HFFc6 (cell line): ENCODE measurements at places on chromosomes 3 and 15.
A peak's percentile ranks its signal among the peaks of the same experiment; 100 is the strongest.

GRCh38 chr3:184666442-184666841 is 45.4 kb downstream of the MAGEF1 start:
- DNase-seq = no peak

- peak; percentile 19 for DNase-seq
Measured at GRCh38 chr3:64278625-64279024, 53.4 kb upstream of the PRICKLE2 start.

GRCh38 chr15:64026591-64026990 is 19.7 kb downstream of the DAPK2 start:
- no peak for DNase-seq

- DNase-seq = peak; percentile 46
Measured at GRCh38 chr3:114879059-114880031, 267.7 kb downstream of the ZBTB20 start.

- DNase-seq = no peak
Measured at GRCh38 chr3:148816981-148817525, 10.6 kb upstream of the CPB1 start.

DNA sequence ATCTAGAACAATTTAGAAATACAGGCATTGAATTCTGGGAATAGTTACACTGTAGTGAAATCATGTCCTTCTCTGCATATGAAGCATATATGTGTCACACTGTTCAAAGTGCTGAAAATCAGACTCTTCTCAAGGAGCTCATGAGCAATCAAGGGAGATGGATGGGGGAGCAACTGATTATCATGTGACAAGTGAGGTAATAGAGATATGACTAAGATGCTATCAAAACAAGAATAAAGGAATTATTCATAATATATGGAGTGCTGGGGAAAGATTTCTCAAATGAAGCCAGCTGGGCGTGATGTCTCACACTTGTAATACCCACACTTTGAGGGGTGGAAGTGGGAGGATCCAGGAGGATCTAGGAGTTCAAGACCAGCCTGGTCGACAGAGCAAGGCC is 74.9 kb upstream of the CHRNB4 start:
- peak; percentile 57 for DNase-seq

DNA sequence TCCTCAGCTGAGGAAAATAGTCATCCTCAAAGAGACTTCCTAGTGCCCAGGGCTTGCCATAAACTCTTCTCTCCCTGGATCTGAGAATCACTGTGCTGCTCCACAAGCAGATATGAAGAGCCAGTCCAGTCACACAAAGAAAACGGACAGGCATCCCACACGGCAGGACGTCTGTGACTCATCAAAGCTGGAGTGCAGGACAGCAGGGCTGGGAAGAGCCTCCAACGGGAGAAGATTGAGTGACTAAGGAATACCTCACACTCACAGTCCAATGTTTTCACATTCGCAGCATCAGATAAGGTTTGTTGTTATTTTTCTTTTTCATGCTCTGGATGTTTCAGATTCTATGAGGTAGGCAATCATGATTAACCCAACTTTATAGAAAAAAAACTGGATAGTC is 57.8 kb downstream of the NEK10 start:
- peak; percentile 99 for DNase-seq

GRCh38 chr15:64686130-64686735 is 89.2 kb downstream of the RBPMS2 start:
- peak; percentile 61 for DNase-seq

DNA sequence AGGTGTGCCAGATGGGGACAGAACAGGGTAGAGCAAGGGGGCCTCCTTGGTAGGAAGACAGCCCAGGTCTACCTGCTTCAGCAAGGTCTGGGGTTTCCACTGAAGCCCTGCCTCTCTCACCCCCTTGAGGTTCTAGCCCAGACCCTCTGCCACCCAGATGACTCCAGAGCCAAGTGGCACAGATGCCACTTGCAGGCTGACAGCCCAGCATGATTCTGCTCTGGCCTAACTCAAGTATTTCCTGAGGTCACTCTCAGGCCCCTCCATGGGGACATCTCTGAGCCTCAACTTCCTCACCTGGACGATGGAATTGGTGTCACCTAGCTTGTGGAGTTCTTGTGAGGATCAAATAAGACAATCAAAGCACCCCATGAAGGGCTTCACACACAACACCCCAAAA is 23.9 kb downstream of the PLXNB1 start:
- no peak for DNase-seq

- no peak for DNase-seq
Measured at GRCh38 chr3:171837698-171838097, 5.5 kb upstream of the TMEM212 start.

- no peak for DNase-seq
Measured at GRCh38 chr3:127168271-127168670, 24.7 kb upstream of the PRR23E start.

DNA sequence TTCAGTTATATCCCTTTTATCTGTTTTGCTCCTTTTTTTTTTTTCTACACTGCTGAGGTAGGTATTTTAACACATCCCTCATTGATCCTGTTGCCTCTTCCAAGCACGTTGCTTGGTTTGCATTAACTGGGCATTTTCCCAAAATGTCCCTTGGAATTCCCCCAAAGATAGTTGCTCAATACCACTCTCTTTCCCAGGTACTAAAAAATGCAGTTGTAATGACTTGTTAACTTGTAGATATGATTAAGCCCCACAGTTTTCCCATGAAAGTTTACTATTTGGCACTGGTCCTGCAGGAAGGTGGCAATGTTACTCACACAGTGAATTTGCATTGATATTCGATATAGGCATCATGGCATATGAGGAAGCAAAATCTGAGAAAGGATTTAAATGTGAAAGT is 67.1 kb downstream of the GRM7 start:
- DNase-seq = no peak

- peak; percentile 28 for DNase-seq
Measured at GRCh38 chr15:71575474-71576045, 234.8 kb upstream of the NR2E3 start.

DNA sequence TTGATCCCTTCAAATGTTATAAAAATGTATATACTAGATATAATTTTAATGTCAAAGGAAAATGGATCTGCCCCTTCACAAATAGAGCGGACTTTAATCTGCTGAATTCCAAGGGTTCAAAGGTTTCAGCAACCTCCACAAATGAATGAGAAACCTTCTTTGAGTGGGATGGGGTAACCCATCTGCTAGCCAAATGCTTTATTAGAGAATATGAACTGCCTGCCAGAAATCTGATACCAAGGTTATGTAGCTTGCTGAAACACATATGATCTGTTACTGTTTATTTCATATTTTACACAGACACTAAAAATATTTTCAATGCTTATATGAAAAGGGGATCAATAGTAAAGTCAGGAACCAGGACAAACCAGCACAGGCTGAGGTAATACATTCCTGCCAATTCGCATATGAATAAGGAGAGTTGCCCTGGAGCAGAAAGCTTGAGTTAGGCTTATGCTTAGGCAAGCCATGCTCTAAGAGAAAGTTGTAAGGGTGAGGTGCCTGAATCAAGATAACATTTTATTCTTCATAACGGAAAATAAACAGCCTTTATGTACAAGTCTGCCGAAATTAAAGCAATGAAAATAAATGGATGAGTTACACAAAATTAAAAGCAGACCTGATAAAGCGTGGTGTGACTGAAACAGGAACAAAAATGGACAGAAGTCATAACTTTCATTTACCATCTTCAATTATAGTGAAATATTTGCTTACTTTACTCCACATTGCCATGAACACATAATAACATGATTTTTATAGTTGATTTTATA is 26.5 kb downstream of the PLOD2 start:
- no peak for DNase-seq

GRCh38 chr3:134372396-134373270 is 1.6 kb downstream of the AMOTL2 start:
- DNase-seq = peak; percentile 0

- no peak for DNase-seq
Measured at GRCh38 chr15:70102827-70103226, 5.1 kb upstream of the TLE3 start.

DNA sequence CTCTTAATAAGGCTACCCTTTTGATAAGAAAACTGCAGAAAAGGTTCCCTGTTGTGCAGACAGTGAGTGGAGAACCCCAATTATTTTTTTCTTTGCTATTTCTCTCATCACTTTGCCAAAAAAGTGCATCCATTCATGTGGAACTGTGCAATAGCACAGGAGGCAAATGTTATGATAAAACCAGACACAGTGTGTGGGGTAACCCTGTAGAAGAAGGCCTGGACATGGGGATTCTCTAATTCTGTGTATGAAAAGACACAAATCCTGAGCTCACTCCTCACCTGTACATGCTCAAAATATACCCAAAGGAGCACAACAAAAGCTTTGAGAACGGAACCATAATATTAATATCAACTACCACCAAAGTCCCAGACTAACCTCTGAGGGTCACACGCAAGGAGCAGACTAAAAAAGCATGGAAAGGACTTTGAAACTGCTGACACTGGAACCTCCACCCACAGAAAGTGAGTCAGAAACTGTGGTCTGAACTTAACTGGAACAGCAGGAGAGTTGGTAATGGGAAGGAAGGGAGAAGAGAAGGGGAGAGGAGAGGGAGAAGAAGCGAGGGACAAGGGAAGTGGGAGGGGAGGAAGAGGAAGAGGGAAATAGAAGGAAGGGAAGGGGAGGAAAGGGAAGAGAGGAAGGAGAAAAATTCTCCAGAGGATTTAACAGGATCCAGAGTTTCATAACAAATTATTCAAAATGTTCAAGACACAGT is 299.9 kb downstream of the TBC1D5 start:
- no peak for DNase-seq

DNA sequence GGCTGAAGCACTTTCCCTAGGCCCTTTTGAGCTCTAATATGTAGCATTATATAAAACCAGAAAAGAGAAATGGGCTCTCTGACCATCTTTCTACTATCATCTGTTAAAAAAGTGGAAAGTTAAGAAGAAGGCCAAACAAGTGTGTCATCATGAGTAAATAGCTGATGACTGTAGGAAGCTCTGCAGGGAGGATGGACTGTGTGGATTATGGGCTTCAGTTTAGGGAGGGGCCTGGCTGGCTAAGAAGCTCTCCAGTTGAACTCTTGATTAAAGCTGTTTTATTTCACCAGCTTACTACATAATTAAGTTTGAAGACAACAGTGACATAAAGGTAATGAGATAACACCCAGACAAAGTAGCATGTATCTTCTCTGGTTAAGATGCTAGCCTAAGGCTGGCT is 30.6 kb downstream of the INTS14 start:
- peak; percentile 75 for DNase-seq

- no peak for DNase-seq
Measured at GRCh38 chr3:46899151-46900006, 21.9 kb downstream of the PTH1R start.

- no peak for DNase-seq
Measured at GRCh38 chr3:37494216-37494615, 319.8 kb upstream of the LRRFIP2 start.

- no peak for DNase-seq
Measured at GRCh38 chr3:115792206-115792955, 169.1 kb downstream of the GAP43 start.

DNA sequence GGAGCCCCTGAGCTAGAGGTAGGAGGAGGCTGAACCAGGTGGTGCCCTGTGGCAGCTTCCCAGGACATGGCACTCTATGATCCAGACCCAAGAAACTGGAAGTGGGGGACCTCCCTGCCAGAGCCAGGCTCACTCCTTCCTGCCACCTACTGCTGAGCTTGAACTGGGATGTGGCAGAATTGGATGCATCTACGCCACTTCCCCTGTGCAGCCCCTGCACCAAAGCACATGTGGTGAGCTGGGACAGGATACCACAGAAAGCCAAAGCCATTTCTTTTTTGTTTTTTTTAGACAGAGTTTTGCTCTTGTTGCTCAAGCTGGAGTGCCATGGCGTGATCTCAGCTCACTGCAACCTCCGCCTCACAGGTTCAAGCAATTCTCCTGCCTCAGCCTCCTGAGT is 518.0 kb upstream of the PPP2R3A start:
- DNase-seq = no peak

- no peak for DNase-seq
Measured at GRCh38 chr3:195208183-195208582, 62.8 kb downstream of the XXYLT1 start.

DNA sequence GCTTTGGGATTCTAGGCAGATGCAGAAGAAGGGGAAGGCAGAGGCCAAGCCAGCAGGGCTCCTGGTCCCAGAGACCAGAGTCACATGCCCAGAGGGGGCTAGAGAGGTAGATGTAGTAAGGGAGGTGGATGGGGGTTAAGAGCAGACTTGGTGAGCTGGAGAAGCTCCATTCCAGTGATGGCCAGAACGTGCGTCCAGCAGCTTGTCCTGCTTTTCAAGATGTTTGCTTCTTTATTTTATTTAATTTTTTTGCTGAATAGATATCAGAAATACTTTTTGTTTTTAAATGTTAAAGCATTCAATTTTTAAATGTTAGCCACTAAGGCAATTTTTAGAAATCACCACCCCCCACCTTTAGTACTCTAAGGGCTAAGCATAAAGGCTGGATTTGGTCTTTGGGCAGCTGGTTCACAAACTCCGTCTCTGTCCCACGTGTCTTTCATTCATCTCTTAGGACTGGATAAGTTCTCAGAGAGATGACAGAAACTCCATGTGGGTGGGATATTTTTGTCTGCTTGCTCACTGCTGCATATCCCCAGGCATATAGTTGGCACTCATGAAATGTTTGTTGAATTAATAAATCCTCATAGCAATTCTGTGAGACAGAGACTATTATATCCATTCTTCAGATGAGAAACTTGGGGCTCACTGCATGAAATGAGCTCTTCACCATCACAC is 6.7 kb downstream of the COLQ start:
- peak; percentile 3 for DNase-seq

- DNase-seq = no peak
Measured at GRCh38 chr15:62541250-62541649, 376.2 kb upstream of the C2CD4B start.

GRCh38 chr3:98596541-98597500 is 3.4 kb upstream of the CPOX start:
- peak; percentile 39 for DNase-seq

- DNase-seq = no peak
Measured at GRCh38 chr3:179432021-179432420, 19.2 kb downstream of the GNB4 start.

DNA sequence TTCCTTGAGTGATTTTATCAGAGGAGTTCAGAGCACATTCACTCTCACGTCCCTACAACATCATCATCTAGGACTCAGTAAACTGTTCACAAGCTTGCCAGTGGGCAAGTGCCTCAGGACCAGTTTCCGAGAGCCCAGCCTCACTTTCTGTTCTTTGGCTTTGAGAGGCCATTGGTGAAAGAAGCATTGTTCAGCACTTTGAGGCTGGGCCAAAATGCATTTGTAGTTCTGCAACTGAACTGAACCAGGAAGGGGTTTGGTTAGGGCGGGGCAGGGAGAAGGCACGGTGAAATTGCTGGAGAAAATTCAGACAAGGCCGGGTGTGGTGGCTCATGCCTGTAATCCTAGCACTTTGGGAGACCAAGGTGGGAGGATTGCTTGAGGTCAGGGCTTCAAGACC is 222.1 kb upstream of the CHRM5 start:
- no peak for DNase-seq
